ENCODE measurements at places on chromosomes 4 and X.

DNA sequence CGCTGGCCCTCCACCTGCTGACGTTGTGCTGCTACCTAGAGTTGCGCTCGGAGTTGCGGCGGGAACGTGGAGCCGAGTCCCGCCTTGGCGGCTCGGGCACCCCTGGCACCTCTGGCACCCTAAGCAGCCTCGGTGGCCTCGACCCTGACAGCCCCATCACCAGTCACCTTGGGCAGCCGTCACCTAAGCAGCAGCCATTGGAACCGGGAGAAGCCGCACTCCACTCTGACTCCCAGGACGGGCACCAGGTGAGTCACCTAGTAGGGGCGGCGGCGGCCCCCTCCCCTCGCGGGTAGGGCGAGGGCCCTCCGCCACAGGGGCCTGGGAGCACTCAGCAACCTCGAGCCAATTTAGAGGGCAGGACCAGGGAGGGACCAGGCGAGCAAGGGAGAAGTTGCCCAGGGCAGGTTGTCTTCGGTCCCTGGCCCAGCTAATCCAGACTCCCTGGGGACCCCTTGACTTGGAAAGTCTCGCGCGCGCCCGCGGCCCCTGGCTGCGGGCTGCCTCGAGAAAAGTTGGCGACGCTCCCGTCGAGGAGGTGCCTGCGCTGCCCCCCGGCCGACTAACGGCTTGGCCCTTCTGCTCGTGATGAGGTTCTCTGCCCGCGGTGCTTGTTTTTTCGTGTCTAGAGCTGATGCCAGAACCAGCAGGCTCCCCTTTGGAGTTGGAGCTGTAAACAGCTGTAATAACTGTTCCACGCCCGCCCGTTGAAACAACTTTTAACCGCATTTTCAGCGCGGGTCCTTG, 717 bp downstream of the EDA start:
- DNase-seq = no peak

GRCh38 chr4:150310159-150310895, 232.1 kb downstream of the DCLK2 start:
- DNase-seq = no peak

- no peak for DNase-seq
These were observed 127.0 kb downstream of the CCNG2 start for GRCh38 chr4:77284036-77284435.

DNA sequence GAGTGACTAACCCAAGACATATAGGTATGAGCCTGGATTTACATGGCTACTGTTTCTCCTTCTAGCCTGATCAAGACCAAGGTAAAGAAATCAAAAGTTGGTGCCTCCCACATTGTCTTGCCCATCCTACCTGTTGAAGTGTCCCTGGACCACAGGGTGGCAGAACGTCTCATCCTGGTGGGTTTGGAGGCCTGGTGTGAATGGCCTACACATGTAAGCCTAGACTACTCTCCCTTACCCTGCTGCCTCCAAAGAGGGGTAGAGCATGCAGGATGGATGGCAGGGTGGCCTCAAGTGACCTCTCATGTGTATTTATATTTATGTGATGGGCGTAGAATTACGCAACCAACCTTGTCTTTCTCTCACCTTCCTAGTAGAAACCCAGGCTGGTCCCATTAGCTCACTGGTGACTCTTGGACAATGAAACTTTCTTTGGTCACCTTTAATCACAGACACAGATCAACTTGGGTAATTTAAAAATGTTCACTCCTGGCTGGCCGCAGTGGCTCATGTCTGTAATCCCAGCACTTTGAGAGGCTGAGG, 73.3 kb upstream of the SOD3 start:
- DNase-seq = no peak

DNA sequence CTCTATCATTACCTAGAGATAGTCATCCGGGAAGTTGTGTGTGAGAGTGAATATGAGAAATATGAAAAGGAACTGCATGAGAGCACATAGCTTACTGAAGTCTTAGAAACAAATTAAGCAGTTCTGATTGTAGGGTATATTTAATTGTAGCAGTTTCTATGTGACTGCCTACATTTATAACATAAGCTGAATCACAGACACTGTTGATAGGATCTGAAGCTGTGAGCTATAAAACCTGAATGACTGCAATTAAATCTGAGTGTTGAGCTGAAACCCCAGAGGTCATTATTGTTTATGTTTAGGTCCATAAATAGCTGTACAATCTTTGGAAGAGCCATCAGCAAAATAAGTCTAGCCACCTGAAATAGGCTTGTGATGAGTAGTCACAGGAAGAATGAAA, 210.1 kb upstream of the CXCL13 start:
- DNase-seq = no peak

GRCh38 chrX:104310090-104310489, 55.4 kb upstream of the ESX1 start:
- no peak for DNase-seq

- DNase-seq = no peak
These were observed 143.4 kb downstream of the CENPC start for GRCh38 chr4:67401902-67402301.

DNA sequence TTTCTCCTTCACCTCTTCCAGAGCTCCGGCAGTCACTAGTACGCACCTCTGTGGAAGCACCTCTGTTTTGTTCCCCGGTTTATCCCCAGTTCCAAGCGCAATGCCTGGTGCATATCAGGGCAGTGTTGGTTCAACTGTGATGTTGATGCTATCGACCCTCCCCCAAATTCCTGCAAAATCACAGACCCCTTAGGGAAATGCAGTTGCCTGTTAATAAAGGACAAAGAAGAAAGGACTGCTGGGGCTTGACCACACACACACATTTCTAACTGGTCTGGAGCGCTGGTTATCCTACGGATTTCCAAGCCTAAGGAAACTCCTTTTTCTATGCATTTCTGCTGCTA, 530 bp upstream of the NMU start:
- no peak for DNase-seq

- no peak for DNase-seq
These were observed 103.2 kb downstream of the VCX2 start for GRCh38 chrX:8067754-8068462.

DNA sequence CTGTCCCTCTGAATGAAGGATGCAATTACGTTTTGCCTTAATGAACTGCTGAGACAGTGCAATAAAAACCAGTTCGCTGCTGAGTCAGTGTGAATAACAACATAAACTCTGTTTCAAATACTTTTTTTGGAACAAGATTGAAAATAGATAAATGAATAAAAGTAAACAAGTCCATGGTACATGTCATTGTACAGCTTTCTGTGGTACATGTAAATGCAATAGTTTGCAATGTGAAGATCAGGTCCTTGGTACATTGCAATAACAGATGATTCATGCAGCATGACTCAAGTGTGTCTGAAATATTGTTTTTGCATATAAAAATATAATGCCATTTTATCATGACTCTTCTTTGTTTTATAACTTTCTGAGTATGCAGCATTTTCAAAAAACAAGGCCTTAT, 193.4 kb upstream of the PACRGL start:
- no peak for DNase-seq

DNA sequence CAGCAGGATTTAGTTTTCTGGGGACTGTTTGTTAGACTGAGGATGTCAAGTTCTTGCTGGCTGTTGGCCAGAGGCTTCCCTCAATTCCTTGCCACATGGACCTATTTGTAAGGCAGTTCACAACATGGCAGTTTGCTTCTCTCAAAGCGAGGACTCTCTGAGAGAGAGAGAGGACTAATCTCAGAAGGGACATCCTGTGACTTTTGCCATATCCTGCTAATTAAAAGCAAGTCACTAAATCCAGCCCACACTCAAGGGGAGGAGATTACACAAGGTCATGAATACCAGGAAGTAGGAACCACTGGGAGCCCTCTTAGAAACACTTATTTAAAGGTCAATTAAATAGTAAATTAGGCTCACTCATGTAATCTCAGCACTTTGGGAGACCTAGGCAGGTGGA, 38.2 kb downstream of the PPP1R2C start:
- DNase-seq = no peak

DNA sequence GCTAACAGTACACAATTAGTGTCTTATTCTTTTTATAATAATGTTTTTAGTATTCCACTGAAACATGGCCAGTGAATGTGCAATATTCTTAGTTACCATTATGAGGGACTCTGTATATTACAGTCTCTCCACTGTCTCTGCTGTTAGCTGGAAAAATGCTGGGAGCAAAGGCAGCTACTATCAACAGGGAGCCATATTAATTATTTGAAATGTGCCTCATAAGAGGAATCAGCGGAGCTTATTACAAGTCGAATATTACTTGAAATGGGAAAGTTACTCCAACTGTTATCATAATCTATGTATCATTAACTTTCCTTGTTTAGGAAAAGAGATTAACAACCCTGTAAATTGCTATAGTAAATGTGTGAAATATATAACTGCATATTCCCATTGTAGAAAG, 612.0 kb downstream of the ADGRL3 start:
- no peak for DNase-seq

Measured in COR-L47 (cell line).